ENCODE measurements at places on chromosomes 12 and 14.

- no peak for DNase-seq
Measured at GRCh38 chr14:32075672-32076277, 1.3 kb upstream of the ARHGAP5 start.

GRCh38 chr14:85578930-85579329 lies 49.0 kb downstream of the FLRT2 start:
- no peak for DNase-seq

DNA sequence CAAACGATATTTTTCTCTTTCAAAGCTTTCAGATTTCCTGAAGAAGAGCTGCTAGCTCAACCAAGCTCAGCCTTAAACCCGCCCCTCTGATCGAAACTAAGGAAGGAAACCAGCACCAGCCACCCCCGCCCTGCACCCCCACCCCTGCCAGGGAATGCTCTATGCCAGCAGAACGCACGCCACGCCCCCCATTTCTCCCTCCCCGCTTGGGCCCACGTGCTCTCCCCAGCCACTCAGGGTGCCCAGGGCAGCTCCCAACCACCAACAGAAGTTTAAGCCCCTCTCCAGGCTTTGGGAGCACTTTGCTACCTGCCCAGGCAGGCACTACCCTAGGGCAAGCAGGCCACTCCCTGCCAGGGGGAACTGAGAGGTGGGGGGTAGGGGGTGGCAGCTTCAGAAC lies 18.8 kb upstream of the KRT78 start:
- DNase-seq: no peak

DNA sequence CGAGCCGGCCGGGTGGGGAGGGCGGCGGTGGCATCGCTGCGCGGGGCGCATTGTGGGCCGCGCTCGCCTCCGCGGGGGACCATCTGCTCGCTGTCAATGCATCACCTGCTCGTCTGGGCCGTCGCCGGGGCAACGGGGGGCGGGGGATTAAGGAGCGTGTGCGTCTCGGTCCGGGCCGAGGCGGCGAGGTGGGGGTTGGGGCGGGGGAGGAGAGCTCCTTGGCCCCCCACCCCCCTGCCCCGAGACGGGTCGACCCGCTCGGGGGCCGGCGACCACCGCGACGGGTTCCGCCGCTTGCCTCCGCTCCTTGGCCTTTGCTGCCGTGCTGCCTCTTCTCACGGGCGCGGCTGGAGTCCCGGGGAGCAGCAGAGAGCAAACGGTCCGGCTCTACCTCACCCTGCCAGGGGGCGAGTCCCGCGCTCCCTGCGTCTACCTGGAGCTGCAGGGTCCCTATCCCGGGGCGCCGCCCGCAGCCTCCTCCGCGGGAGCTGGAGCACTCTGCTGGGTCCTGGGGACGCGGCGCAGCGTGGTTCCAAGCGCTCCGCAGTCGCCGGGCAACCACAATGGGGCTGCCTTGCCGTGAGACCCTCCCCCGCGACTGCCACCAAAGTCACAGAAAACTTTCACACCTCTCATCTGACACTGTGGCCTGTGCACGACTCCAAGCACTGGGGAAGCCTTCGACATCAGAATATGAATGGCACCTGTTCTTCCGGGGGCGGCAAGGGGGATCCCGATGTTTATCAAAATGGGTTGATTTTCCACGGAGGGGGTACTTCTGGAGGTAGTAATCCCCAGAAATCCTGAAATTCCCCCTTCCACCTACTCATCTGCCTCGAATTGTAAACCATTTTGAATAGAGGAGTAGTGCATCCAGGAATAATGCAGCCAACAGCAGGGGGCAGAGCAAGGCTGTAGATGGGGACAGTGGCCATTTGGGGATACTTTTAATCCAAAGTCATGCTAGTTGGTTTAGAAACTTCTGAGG lies at the start of gene C12orf42:
C12orf42 (minus strand) TSS at position 500 of the 988 bp plus-strand sequence. CDS start 17,542 bp downstream, outside the sequence.
- DNase-seq: no peak

- DNase-seq: no peak
Measured at GRCh38 chr14:65026526-65026925, 39.8 kb downstream of the FNTB start.

DNA sequence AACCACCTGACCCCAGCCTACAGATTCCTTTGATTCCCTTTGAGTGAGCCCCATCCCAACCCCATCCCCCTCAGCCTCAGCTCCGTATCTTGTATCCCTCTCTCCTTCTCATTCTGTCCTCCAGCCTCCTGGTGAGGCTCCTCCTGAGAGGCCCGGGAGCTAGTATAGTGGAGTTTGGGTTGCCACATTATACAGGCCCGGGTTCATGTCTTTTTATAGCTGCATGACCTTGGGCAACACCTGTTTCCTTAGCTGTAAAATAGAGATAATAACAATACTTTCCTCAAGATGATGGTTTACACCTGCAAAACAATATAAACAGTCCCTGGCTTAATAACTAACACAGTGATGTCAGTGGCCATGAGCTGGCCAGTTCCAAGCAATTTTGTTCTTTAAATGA lies 89.8 kb downstream of the STAB2 start:
- DNase-seq: no peak

GRCh38 chr12:94178882-94179281 lies 30.5 kb downstream of the PLXNC1 start:
- DNase-seq: no peak

GRCh38 chr12:127113945-127114344 lies 1153.0 kb upstream of the TMEM132C start:
- DNase-seq: no peak

- no peak for DNase-seq
Measured at GRCh38 chr14:103137689-103138300, 14.5 kb downstream of the TNFAIP2 start.

DNA sequence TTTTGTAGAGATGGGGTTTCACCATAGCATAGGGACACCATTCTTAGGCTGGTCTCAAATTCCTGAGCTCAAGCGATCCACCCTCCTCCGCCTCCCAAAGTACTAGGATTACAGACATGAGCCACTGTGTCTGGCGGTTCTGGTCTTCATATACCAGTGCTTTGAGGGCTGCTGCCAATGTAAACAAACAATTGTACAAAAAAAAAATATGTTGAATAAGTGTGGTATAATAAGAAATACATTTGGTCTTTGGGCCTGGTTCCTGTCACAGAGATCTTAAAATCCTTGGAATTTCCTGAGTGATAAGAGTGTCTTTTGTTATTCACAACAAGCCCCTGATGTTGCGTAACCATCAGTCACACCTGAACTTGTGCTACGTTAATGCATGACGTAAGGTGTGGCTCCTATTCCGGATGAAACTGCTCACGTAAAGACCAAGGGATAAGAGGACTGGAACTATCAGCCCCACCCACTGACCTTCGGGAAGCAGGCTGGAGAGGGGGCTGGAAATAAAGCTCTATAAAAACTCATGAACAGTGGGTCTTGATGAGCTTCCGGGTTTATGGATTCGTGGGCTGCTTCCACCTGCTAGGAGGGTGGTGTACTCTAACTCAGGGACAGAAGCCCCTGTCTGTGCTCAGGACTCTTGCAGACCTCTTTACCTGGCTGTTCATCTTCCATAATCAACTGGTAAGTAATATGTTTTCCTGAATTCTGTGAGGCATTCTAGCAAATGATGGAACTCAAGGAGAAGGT lies 16.5 kb upstream of the RIMKLB start:
- DNase-seq: no peak
